ENCODE measurements at places on chromosomes 3 and 15. TPM values are rescaled to one million over a fixed set of nuclear protein-coding genes. Genes with fewer than 3 reads are reported as not detected.

AP4E1 gene
- total RNA-seq = 11.0 TPM

RNF7 gene
- 76.3 TPM for total RNA-seq

KNG1 gene
- total RNA-seq = not detected

PP2D1 gene
- total RNA-seq = not detected

SEMA5B gene
- total RNA-seq = not detected

Data from mesenteric fat pad (tissue), 1 donor.